ENCODE measurements at places on chromosomes 3 and 15.

- no peak for DNase-seq
Observed at GRCh38 chr3:73657186-73657585, 32.4 kb upstream of the PDZRN3 start.

- no peak for DNase-seq
Observed at GRCh38 chr3:113649174-113649845, 47.1 kb downstream of the USF3 start.

DNA sequence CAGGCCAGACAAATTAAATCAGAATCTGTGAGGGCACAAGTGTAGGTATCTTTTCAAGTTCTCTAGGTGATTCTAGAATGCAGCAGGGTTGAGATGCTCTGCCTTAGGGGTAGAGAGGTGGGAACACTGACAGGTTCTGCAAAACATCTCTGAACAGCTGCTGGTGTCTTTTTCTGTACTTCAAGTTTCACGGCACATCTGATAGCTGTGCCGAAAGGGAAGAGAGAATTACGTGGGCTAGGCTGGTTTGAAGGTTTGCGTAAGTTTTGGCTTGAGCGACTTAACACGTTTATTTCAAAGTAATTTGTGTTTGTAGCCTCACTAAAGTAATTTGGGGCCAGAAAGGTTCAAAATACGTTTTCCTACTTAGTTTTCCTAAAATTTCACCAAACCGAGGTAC lies 22.5 kb downstream of the PXK start:
- DNase-seq, result no peak

DNA sequence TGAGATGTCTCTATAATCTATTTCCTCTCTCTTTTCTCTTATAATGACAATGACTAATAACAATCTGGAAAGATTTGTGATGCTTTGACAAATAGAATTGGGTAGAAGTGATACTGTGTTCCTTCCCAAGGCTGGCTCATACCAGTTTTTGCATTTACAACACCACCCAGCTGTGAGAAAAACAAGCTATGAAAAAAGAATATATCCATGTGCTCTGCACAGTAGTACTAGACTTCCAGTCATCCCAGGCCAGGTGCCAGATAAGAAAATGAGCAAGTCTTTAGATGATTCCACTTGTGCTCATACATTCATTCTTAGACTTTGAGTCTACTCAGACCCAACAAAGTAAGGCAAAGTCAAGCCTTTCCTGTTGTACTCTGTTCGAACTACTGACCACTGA lies 350.2 kb upstream of the POU1F1 start:
- no peak for DNase-seq

- DNase-seq, result no peak
Observed at GRCh38 chr3:23889386-23889785, 27.4 kb downstream of the NKIRAS1 start.

- DNase-seq, result no peak
Observed at GRCh38 chr15:85532689-85533088, 152.3 kb downstream of the AKAP13 start.

GRCh38 chr3:28018925-28019718 lies 222.3 kb upstream of the CMC1 start:
- no peak for DNase-seq

DNA sequence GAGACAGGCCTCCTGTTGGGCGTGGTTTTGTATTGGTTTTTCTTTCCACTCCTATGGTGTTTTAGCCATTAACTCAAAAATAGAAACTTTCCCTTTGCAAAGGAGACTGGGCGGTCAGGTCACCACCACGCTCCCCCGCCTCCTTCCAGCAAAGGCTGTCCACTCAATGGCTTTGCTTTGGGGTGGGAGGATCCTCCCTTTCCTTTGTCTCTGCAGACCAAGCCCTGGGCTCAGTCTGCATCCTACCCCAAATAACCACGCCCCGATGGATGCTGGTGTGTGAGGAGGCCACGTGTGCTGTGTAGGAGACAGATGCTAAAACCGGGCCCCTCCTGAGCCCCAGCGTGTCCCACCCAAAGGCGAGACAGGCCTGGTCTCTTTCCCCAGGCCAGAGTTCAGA lies 68.5 kb downstream of the GRIP2 start:
- DNase-seq, result no peak

GRCh38 chr3:145902166-145902565 lies 258.8 kb downstream of the PLOD2 start:
- no peak for DNase-seq

- no peak for DNase-seq
Observed at GRCh38 chr3:56957522-56957921, 102.9 kb upstream of the SPATA12 start.

- no peak for DNase-seq
Observed at GRCh38 chr3:34942256-34942655, 697.1 kb upstream of the ARPP21 start.

All from NCI-H1417 treated with DMSO at 0.1 percent for 48 hours (cell line).